ENCODE measurements at places on chromosomes 3 and 15.

DNA sequence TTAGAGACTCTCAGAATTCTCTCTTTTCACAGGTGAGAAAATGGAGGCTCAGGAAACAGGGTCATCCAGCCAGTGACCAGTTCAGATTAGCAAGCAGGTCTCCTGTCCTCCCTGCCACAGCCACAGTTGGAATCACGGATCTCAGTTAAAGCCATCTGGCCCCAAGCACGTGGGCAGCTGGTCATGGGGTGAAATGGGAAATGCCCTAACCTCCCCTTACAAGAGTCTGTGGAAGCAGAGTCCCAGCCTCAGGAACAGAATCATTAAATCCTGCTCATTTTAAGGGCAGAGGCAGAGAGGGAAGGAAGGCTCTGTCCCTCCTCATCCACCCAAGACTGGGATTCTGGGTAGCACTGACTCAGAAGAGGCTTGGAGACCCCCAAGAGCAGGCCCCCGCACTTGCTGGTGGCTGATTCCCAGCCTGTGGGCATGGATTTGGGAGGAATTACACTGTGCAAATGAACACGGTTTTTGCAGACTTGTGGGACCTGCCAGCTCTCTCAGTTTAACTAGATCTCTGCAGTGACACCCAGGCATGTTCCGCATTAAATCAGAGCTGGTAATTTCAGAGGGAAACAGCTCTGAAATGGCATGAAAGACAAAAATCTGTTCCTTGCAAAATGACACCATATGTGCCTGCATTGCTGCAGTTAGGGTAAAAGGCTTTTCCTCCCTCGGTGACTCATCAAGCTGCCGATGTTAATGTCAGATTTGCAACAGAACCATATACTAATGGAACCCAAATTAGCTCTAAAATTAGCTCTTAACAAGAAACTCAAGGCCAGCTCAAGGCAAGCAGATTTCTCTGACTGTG lies 89.0 kb downstream of the BDH1 start:
- no peak for DNase-seq

- no peak for DNase-seq
These were observed 206.6 kb downstream of the FOXP1 start for GRCh38 chr3:71376911-71377310.

- DNase-seq = no peak
These were observed 12.5 kb downstream of the GSK3B start for GRCh38 chr3:120081719-120082118.

DNA sequence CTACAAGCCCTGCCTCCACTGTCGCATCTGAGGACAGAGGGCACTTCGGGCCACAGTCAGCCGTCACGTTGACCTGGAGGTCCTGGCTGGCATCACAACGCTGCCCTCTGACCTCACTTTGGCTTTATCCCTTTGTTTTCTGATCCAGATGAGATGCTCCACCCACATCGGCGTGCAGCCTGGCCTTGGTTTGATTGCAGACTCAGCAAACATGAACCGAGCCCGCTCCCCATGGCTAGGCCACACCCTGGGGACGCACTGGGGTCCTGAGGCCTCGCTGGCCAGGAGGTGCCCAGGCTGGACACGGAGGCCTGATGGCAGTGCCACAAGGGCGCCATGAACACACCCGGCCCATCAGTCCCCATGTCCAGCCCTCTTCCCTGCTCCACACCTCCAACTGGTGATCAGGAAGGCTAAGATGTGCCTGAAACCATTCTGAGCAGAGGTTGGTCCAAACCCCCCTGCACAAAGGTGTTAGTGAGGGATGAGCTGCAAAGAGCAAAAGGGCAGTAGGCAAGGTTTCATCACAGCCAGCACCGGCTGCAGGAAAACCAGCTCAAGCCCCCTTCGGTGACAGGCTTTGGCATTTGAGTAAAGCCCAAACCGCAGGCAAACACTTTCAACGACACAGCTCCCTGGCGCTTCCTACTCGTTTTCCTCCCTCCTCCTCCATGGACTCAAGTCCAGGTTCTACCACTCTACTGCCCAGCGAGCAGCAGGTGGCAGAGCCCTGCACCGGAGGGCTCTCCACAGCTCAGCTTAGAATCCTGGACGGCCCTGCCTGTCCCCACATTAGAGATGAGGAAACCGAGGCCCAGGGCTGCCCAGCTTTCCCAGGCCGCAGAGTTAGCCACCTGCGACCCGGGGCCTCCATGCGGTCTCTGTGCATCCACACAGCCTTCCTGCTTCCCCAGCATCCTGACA lies 165.8 kb downstream of the NUP210 start:
- DNase-seq = no peak

DNA sequence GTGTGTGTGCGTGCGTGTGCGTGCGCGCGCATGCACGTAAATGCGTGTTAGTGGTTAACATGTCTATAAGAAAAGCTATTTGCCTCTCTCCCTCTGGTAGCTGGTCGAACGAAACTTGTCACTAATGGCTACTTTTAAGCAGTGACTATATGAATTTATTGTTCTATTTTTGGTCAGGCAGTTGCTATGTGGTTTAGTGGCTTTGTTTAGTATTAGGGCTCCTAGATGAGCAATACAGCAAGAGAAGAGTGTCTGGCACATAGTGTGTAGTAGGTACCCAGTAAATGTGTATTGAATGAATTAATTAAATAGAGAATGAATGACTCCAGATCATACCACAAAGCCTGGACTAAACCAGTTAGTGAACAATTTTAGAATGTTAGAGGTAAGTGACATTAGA lies 171.6 kb downstream of the PPM1L start:
- DNase-seq = no peak

- no peak for DNase-seq
These were observed 315.6 kb downstream of the EDEM1 start for GRCh38 chr3:5503136-5503535.

- DNase-seq = no peak
These were observed 237.4 kb downstream of the TLE3 start for GRCh38 chr15:69860321-69860720.

- no peak for DNase-seq
These were observed 812 bp downstream of the P4HTM start for GRCh38 chr3:48990636-48991469.

Data from ureter (tissue), 1 donor.